ENCODE measurements at places on chromosomes 6 and 20.

DNA sequence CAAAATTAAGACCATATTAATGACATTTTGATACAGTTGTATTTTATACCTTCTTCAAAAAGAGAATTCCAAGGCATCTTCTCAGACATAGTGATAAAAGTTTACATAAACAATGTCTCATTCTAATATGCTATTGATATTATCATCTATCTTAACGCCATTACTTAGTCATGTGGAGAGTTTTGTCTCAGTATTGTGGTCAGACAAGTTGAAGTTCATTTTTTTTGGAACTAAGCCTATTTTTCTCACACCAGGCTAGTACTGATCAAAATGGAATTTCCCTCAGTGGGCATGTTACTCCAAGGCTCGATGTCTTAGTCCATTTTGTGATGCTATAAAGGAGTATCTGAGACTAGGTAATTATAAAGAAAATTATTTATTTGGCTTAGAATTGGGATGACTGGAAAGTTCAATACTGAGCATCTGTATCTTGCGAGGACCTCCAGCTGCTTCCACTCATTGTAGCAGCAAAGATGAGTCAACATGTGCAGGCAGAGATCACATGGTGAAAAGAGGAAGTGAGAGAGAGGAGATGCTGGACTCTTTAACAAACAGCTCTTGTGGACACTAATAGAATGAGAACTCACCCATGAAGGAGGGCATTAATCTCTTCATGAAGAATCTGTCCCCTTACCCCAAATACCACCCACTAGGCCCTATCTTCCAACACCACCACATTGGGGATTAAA, 825.5 kb upstream of the MANEA start:
- no peak for DNase-seq

- no peak for DNase-seq
Observed at GRCh38 chr6:164640956-164641355, 668.4 kb downstream of the C6orf118 start.

DNA sequence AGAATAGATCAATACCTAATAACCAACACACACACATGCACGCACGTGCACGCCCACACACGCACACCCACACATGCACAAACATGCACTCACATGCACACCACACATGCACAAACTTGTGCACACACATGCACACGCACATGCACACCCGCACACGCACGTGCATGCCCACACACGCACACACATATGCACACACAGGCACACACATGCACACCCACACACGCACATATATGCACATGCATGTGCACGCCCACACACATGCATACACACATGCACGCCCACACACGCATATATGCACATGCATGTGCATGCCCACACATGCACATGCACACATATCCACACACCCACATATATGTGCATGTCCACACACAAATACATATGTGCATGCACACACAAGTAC, 26.2 kb upstream of the CHRNA4 start:
- DNase-seq: no peak

DNA sequence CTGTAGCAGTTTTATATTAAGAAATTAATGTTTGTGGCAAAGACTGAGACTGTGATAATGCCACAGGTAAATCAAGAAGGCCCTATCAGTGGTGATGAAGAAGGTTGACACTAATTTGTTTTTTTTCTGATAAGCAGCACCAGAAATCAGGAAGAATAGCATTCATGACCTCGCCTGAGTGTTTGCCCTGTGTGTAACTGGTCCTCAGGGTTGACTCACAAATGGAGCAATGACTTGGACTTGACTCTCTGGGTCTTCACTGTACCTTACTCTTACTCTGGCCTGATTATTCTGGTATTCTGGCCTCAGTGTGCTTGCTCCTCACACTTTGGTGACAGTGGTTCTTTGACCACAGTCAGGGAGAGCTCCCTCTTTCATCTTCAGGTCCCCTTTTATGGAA, 243.9 kb downstream of the HAO1 start:
- no peak for DNase-seq

DNA sequence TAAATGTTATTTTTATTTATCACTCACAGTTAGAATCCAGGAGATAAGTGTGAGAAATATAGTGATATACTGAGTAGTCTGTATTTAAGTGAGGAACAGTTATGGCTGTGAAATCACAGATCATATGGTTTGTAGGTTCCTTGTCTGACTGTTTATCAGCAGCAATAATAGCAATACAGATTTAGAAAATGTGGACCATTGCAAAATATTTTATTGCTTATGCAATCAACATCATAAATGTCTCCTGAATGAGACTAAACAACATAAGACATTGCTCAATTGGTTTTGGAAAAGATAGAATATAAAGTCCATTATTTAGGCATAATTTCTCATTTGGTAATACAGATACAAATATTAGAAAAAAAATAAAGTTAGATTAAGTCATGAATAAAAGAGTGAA, 43.7 kb downstream of the CCDC170 start:
- DNase-seq: no peak

DNA sequence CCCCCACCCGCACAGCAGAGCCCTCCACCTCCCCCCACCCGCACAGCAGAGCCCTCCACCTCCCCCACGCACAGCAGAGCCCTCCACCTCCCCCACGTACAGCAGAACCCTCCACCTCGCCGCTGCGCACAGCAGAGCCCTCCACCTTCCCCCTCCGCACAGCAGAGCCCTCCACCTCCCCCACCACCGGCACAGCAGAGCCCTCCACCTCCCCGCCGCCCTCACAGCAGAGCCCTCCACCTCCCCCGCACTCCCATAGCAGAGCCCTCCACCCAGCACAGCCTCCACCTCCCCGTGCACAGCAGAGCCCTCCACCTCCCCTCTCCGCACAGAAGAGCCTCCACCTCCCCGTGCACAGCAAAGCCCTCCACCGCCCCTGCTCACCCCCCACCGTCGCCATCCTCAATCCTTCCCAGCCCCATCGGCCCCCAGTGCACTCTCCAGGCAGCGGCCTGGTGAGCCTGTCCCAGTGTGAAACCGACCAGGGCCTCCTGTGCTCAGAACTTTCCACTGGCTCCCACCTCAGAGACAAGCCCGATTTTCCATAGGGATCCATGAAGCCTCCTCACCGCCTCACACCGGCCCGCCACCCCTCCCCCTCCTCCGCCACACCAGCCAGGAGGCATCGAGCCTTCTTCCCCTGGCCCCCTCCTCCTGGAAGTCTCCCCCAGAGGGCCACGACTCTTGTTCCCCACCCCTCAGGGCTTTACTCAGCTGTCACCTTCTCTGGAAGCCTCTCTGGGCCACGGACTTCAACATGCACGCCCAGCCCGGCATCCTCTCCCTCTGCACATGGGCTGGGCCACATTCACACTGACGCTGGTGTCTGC, 347.1 kb downstream of the ZFAND3 start:
- DNase-seq: no peak

GRCh38 chr6:33641144-33641543, 20.0 kb downstream of the ITPR3 start:
- no peak for DNase-seq

DNA sequence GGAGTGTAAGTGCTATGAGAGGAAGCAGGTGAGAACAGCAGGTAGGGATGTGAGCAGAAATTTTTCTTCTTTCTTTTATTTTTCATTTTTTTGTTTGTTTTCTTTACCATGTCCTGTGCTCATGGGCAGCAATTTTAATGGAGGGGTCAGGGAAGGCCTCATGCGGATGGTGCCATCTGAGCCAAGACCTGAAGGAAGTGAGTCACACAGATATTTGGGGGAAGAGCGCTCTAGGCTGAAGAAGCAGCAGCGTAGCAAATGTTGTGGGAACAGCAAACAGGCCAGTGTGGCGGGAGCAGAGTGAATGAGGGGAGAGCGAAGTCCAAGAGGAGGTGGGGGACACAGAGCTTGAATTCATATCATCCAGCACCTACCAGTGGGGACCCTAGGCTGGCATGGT, 12.7 kb downstream of the SPDEF start:
- no peak for DNase-seq

DNA sequence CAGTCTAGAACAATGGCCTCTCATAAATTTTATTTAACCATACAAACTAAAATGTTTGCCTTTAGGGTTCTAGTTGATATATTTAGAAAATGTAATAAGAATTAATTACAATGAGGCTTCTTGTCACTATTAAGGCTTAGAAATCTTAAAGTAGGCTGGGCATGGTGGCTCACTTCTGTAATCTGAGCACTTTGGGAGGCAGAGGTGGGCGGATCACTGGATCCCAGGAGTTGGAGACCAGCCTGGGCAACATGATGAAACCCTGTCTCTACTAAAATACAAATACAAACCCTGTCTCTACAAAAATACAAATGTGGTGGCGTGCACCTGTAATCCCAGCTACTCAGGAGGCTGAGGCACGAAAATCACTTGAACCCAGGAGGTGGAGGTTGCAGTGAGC, 99.0 kb upstream of the ADGRF1 start:
- DNase-seq: no peak

DNA sequence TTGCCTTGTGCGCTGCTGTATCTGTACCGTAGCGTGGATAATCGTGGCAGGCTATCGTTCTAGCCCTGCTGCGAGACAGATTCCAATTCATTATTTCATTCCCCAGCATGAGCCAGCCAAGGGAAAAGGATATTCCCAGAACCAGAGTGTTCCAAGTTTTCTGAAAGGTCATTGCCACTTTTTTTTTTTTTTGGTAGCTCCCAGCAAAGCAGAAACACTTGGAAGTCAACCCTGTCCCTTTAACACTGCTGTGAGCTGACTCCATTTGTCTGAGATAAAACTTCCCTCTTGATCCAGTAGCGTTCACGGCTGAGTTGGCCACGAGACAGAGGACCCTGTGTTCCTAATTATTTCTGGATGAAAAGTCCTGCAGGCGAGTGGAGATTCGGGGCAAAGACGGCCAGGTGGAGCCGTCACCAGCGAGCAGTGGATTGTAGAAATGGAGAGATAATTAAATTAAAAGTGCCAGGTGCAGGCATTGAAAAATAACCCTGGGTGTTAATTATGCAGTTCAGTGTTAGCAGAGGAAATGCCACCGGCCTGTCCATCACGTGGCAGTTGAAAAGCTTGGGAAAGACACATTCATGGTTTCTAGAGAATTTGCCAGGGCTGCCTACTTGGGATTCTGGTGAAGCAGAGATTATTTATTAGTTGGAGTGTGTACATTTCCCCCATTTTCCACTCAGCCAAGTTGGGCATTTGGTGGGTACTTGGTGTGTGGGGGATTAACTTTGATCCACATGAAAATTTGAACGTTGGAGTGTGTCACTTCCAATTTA, 164.2 kb downstream of the SLC24A3 start:
- DNase-seq: no peak

GRCh38 chr20:20214757-20215275, 153.1 kb upstream of the INSM1 start:
- no peak for DNase-seq

- no peak for DNase-seq
Observed at GRCh38 chr6:20943040-20943627, 408.9 kb downstream of the CDKAL1 start.

DNA sequence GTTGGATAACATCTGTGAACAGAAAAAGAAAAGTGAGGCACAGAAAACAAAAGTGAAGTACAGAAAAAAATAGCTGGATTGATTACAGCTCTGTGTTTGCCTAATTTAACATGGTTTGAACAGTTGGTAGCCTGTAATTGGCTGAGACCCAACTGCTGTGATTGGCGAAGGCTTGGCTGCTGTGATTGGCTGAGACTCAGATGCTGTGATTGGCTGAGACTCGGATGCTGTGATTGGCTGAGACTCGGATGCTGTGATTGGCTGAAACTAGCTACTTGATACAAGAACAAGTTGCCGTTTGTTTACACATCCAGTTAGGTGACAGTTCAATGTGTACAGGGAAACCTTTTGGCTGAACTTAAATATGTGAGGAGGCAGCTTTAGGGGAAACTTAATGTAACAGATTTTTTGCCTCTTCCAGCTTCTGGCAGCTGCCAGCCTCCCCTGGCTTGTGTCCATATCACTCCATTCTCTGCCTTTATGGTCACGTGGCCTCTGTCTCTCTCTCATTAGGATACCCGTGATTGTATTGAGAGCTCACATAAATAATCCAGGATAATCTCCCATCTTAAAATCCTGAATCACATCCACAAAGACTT, 223.4 kb upstream of the FOXA2 start:
- no peak for DNase-seq

DNA sequence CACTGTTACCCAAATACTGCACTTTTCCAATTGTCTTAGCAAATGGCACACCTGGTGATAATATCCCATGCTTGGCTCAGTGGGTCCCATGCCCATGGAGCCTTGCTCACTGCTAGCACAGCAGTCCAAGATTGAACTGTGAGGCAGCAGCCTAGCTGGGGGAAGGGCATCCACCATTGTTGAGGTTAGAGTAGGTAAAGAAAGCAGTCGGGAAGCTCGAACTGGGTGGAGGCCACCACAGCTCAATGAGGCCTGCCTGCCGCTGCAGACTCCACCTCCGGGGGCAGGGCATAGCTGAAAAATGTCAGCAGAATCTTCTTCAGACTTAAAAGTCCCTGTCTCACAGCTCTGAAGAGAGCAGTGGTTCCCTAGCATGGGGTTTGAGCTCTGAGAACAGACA, 9.2 kb upstream of the CST2 start:
- no peak for DNase-seq

- no peak for DNase-seq
Observed at GRCh38 chr6:42259841-42260395, 42.3 kb upstream of the MRPS10 start.

- no peak for DNase-seq
Observed at GRCh38 chr20:52425253-52425652, 233.7 kb upstream of the ZFP64 start.

DNA sequence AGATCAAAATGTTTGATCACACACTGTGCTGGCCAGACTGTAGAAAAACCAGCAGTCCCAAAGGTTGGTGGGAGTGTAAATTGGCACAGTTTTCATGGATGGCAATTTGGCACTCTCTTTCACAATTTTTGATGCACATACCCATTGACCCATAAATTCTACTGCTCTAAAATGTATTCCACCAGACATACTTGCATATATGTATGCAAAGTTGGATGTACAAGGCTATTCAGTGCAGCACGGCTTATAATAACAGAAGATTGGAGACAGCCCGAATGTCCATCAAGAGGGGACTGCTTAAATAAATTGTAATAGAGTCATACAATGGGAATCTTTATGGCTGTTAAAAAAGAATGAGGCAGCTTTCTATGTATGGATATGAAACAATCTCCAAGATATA, 101.7 kb upstream of the TOP1 start:
- DNase-seq: no peak
